Germinal center (tissue), 1 donor: ENCODE measurements at places on chromosomes 12 and 14.

DNA sequence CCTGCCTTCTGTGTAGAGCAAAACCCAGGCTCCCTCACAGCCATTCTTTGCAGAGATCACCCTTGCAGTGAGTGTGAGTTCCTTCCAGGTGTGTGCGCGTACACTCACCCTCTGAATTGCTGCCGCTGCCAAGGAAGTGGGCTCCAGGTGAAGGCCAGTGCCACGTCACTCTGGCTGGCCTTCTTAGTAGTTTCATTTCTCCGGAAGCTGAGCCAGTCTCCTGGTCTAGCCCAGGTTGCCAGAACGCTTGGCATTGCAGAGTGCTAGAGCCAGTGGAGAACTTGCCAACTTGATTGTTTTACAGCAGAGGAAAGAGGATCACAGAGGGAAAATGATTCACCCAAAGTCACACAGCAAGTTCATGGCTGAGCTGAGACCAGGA, 11.0 kb downstream of the CBLN3 start:
- DNase-seq: no peak

DNA sequence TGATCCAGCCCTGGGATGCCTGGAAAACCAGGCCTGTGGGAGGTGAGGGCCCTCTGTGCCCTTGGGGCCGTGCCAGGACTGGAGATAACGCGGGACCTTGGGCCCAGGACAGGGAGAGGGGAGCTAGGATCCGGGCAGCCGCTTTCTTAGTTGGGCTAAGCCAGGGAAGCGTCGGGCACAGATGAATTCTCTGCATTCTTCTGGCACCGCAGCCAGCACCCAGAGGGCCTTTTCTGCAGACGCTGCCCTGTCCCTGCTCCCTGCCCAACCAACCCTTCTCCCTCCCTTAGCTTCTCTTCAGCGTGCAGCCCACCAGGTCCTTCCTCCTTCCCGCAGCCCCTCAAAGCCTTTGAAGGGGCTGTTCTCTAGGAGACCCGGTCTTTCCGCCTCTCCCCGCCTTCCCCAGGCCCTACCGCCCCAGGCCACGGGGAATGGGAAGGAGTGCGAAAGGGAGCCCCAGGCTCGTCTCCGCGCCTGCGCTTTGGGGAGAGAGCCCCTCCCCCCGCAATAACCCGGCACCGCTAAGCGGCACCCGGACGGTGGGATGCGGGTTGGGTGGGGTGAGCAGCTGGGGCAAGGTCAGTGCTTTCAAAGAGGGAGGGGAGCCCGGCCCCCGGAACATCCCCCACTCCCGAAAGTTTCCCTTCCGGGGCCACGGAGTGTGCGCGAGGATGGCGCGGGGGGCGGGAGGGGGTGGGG, 663 bp downstream of the NCKAP5L start:
- peak; percentile 61 for DNase-seq

DNA sequence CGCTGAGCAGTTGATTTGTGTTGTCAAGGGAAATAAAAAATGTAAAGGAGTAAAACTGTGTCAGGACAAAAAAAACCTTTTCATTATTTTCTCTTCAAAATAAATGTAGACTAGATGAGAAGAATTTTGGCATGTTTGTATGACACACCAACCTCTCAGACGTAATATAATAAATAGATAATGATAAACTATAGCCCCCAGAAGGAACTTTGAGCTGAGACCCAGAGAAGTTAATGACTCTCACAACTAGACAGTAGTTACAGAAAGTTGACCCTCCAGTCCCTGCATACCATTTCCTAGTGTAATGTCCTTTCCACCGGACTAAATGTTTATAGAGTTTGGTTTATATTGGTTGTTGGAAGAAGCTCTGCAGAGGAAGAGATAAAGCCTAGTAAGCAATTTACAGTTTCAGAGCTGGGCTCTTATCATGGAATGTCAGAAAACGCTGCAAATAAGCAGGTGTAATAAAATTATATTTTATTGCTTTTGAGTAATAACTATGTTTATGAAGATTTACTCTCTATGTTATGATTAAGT, 97.3 kb downstream of the TRHDE start:
- DNase-seq: no peak

GRCh38 chr12:106871477-106871876, 84.2 kb upstream of the TMEM263 start:
- no peak for DNase-seq

DNA sequence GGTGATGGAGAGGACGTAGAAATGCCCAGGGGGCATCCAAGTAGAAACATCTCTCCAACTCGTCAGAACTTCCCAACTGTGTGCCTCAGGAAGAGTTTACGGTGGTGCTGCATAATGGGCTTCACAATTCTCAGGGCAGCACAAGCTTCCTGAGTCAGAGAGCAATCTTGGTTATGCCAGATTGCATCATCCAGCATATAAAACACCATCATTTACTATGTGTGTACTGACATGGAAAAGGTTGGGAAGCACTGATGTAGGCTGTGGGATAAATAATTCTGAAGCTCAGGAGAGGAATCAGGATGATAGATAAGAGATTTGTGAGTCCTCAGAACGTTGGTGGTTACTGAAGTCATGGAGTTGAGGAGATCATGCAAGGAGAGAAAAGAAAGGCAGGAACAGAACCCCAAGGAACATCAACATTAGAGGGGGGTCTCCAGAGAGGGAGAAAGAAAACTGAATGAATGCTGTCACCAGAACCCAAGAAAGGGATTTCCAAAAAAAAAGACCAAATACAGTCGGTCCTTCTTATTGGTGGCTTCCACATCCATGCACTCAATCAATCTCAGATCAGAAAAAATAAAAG, 4.7 kb upstream of the NCKAP5L start:
- no peak for DNase-seq

DNA sequence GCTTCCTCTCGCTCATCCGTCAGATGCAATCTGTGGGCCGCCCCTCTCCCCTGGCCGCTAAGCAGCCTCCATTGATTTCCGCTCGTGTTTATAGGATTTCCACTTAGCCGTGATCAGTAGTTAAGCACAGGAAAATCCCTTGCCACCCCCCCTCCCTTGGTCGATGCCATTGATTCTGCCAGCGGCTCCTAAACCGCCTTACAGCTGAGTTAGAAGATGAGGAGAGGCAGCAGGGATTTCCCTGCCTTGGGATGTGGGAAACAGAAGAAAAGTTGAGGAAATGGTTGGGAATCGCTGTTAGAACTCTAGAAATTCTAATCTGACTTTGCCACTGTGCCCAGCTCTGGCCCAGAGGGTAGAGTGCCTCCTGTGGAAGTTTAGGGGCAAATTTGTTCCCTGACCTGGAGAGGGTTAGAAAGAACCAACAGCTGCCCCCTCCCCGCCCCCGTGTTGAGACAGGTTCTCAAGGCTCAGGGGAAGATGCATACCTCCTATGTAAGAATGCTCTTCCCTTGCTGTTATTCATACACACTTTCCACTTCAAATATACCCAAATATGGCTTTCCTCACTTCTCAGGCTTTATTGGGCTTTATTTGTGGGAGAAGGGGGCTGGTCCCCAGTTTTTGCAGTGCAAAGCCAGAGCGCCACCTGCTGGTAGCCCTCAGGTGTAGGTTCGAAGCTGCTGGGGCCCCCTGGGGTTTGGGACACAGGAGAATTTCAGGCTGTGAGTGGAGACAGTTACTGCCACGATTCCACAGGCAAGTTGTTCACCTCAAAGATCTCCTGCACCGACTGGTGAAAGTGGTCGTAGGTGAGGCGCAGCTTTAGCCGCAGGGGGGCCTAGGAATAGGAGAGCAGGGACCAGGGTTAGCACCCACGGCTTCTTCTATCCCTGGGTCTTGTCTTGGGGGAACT, 3.2 kb downstream of the THTPA start:
- peak; percentile 66 for DNase-seq

DNA sequence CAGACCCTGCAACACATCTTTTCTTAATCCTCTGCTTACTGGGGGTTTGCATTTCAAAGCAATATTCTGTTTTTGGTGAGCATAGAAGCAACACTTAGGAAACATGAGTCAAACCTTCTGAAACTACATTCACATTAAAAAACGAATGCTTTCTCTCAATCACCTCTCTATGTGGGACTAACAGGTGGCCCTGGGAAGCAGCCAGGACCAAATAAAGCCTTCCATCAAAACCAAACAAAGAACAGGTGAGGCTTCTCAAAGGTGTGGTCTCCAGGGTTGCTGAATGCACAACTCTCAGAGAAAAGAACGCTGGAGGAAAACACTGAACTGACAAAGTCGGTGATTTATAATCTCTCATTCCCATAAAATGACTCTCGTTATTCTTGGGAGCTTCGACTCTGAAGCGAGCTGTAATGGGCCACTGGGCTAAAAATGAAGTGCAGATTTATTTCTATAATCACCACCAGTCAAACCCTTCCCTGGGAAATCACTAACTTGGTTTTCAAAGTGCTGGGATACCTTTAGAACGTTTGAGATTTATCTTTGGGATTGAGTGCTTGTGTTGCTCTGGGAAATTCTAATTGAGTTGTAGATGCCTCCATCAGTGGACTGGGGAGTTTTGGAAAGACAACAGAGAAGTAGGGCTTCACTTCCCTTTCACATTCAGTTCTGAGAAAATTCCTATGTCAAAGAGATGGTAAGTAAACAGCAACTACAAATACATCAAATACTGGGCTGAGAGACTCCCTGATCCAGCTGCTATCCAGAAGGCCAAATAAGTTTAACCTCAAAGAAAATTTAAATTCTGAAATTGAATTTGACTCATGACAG, 262.0 kb upstream of the TMPO start:
- DNase-seq: no peak

GRCh38 chr14:45028107-45028626, 55.7 kb upstream of the PRPF39 start:
- no peak for DNase-seq

GRCh38 chr14:72546344-72547016, 347.4 kb downstream of the DPF3 start:
- no peak for DNase-seq

GRCh38 chr14:61726778-61727658, 31.7 kb downstream of the HIF1A start:
- DNase-seq: no peak

DNA sequence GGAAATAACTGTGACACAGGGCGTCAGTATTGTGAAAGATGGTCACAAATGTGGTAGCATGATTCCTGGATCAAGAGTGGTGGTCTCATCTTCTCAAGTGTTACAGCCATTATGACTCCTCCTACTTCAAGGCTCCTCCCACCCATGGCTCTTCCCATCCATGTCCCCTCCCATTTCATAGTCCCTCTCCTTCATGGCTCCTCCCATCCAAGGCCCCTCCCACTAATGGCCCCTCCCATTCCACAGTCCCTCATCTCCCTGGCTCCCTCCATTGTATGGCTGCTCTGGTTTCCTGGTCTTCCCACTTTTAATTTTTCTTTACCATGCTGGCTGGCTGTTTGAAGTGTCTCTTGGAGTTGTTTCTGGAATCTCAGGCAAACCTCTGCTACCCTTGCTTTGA, 1375.2 kb upstream of the TMEM132C start:
- DNase-seq: no peak

DNA sequence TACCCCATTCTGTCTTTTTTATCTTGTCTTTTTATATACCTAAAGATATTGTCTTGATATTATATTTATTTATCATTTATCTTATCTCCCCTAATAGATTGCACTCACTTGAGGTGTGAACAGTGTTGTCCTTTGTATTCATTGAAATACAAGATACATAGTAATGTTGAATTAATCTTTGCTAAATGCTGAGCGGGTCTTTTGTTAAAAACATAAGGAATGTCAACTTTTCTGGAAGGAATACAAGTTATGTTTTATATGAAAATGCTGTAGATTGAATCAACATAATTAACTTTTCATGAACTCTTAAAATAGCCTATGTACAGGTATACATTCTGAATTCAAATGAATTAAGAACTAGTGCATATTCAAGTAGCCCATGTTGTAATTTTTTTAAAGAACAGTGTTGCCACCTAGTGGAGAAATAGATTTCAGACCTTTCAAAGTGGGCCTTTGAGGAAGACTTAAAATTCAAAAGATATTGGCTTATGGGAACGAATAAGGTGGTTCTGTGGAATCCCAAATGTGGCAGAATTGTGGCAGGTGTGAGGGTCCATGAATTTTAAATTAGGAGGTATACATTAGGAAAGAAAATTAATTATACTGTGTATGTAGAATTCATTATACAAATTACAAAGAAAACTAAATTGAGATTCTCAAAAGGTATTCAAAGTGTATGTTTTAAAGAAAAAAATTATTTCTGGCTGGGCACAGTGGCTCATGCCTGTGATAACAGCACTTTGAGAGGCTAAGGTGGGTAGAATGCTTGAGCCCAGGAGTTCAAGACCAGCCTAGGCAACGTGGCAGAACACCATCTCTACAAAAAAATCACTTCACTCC, 19.1 kb downstream of the BBOF1 start:
- DNase-seq: peak; percentile 38
